ENCODE measurements at places on chromosomes 2 and 18. TPM values are rescaled to one million over a fixed set of nuclear protein-coding genes. Genes with fewer than 3 reads are reported as not detected.

DNA sequence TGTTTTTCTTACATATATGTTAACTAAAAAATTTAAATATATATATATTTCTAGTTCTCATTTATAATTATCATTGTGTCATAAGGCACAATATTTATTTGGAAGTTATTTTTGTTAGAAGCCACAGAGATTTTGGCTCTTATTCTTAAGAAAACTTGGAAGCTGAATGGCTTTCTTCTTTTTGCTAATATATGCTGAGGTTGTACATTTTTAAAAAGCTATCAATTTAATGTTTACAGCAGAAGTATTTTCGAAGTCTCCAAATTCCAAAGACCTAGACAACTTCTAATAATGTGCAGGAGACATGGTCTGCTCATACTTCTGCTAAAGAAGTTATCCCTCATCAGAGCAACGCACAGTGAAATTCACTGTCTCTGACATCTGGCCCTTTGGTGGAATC is 3.7 kb upstream of the PIEZO2 start:
- H3K27ac ChIP-seq, result no peak overlapping the region
- no peaks in the 10 kb centered on the region for H3K36me3 ChIP-seq
- no peak overlapping the region for H3K4me3 ChIP-seq
- H3K4me1 ChIP-seq, result peaks cover 4% of the 10 kb centered on the region
- no peaks in the 10 kb centered on the region for H3K27me3 ChIP-seq

GRCh38 chr18:37299471-37300304 is 265.9 kb downstream of the CELF4 start:
- DNase-seq, result peak; percentile 96
- no peak overlapping the region for H3K27ac ChIP-seq
- no peaks in the 10 kb centered on the region for H3K27me3 ChIP-seq
- no peak overlapping the region for H3K4me3 ChIP-seq

AQP12A gene
- not detected for total RNA-seq

RAB1A gene
- 115 TPM for total RNA-seq

GRCh38 chr2:37819186-37819585 is 105.9 kb upstream of the RMDN2 start:
- DNase-seq, result no peak
- no peak overlapping the region for H3K27ac ChIP-seq
- no peaks in the 10 kb centered on the region for H3K27me3 ChIP-seq
- H3K36me3 ChIP-seq, result no peaks in the 10 kb centered on the region
- H3K4me3 ChIP-seq, result no peak overlapping the region

- no peaks in the 10 kb centered on the region for H3K4me1 ChIP-seq
- H3K4me3 ChIP-seq, result no peak overlapping the region
- H3K36me3 ChIP-seq, result no peaks in the 10 kb centered on the region
These were observed 171.6 kb downstream of the PIK3C3 start for GRCh38 chr18:42126586-42126985.
